NCI-H2081 treated with DMSO at 0.1 percent for 48 hours (cell line): ENCODE measurements at places on chromosomes 12 and 14.

DNA sequence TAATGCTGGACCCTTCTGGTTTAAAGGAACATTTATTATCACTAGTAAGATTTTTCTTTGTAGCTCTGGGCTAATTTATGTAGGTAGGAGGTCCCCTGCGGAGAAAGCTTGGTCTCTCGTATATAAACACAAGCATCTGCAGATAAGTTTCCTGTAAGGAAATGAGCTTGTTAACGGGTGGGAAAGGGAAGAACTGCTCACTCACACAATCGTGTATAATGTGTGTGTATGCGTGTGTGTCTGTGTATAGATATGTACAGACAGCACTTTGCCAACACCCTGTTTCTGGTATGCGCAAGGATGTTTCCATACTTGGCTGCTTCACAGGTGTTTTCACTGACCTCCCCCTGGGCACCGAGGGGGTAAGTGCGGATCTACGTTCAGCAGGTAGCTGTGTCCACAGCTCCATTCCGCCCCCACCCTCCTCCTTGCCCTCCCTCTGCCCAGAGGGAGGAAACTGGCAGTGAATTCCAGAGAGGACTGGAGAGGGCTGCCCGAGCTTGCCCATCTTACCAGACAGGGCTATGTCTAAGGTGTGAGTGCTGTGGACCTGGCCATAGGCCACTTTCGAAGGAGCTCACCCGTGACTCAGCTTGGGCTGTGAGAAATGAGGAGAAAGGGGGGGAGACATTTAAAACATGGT is 65.2 kb downstream of the NINJ2 start:
- no peak for DNase-seq

DNA sequence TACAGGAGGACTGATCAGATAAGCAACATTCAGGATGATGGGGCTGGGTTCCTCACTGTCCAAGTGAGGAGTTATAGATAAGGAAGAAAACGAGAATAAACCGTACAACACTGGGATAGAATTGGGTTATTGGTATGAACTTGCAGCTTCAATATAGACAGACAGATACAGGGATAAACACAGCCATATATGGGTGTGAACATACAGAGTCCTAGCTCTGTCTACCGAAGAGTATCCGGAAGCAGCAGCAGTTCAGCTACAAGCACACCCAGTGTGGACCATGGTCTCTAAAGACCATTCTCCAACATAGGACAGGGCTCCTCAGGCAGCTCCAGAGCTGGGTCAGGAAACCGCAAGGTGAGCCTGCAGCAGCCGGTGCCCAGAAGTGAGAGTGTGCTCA is 40.8 kb downstream of the CDC42BPB start:
- no peak for DNase-seq

GRCh38 chr14:59239022-59239421 is 50.6 kb downstream of the DAAM1 start:
- DNase-seq, result peak; percentile 33

DNA sequence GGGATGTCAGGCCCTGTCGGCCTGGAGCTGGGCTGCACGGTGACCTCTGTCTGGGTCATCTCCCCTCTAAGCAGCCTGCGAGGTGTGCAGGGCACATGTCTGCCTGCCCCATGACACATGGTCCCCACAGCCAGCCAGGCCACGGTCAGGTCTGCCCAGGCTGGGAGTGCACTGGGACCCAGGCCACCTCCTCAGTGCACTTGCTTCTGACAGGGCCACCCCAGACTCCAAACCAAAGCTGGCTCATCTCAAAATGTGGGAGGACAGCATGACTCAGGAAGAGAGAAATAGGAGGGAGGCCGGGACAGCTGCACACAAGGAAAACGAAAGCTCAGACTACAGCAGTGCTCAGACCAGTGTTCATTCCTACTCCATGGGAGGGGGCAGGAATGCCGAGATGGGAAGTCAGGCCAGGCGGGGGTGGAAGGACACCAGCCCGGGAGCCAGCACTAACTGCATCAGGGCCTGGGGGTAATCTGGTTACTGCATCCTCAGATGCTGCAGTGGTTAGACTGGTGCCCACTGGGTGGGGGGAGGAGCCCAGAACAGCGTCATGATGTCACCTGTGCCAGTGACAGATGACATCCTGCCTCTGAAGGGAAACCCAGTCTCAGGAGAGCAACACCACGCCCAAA is 4.0 kb downstream of the P2RX2 start:
- no peak for DNase-seq

GRCh38 chr12:3651585-3652424 is 101.1 kb downstream of the CRACR2A start:
- DNase-seq, result no peak

DNA sequence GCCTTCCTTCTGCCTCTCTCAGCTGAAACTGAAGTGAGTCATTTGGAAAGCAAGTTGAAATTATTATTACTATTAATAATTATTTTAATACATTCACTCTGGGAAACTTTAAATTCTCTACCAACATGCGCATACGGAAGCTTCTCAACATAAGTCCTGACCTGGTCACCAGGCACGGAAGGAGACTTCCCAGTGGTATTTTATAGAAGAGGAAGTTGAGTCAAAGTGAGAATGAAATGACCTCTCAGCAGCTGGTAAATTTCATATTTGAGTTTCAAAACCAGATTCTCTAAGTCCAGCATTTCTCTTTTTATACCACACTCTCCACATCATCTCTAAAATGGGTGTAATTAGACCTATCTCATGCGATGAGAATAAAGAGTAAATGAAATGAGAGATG is 747.4 kb downstream of the VRK1 start:
- no peak for DNase-seq

GRCh38 chr12:111445726-111446581 is 40.2 kb downstream of the SH2B3 start:
- DNase-seq, result no peak

GRCh38 chr14:22598099-22598895 is at the start of gene ABHD4:
ABHD4 (plus strand) TSS chr14:22598300; CDS start chr14:22598307, 7 bp downstream.
- DNase-seq, result no peak

DNA sequence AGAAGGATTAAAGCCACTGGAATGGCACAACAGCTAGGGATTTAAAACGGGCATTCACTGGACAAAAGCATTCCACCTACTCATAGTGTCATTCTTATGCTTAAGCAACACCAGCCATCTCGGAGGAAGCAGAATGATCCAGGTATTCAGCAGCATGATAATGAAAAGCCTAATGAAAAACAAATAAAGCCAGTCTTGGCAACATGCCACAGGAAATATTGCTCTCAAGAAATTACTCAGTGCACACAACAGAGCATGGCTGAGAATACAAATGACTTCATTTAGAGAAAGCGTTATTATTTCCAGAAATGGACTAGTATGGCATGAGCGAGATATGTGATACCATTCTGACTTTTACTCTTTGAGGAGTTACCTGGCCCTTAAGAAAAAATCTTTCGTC is 442.2 kb downstream of the APAF1 start:
- peak; percentile 22 for DNase-seq

GRCh38 chr12:10135126-10135525 is 5.1 kb upstream of the CLEC7A start:
- no peak for DNase-seq

- no peak for DNase-seq
Observed at GRCh38 chr12:68158432-68158831, 1.1 kb downstream of the IFNG start.

DNA sequence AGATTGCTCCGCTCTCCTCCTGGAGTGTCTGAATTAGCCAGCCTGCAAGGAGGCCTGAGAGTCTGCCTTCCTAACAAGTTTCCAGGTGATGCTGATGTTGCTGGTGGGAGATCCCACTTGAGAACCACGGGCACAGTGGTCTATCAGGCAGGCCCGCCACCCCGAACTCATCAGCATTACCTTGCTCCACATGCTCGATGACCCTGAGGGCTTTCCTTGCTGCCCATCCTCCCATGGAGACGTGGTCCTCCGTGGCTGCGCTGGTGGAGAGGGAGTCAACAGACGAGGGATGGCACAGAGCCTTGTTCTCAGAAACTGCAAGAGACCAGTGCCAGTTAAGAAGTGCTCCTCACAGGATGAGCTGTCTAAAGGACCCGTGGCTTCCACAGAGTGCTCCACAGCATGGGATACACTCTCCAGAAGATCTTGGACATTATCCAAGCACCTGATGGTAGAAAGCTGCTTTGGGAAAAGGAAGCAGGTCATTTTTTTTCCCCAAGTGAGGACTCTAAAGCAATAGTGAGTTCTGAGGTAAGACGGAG is 18.3 kb downstream of the HAL start:
- no peak for DNase-seq

DNA sequence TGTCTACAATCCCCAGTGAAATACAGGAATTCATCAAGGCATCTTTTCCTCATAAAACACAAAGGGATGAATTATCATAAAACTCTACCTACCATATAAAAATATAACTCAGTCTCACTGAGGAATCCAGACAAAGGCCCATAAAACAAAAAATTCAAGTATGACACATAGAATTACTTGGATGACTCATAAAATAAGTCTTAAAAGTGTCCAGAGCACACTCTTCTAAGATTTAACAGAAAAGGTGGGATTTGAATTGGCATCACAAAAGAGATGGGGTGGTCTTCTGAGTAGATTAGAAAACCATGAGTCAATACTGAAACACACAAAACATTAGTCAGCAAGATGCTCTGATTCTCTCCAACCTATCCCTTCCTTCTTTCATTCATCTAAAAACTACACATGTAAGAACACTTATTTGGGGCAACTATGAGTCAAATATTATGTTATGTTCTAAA is 202.7 kb upstream of the GARIN6 start:
- no peak for DNase-seq

GRCh38 chr12:27331291-27331926 is 1.2 kb upstream of the BMAL2 start:
- no peak for DNase-seq

DNA sequence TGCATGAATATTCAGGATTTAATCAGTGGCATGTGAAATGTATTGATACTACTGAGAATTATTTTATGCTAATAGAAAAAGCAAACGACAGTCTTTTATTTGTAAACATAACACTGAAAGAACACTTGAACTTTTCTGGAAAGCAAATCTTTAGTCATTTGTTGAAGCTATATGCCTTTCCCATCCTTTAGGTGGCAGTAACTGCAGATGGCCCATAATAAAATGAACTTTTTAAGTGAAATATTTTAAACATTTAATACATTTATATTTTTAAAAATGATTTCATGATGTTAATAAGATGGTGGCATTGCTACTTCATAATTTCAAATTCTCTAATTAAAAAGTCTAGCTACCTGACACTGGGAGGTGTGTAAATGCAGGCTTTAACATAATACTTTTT is 13.9 kb upstream of the KRR1 start:
- no peak for DNase-seq

DNA sequence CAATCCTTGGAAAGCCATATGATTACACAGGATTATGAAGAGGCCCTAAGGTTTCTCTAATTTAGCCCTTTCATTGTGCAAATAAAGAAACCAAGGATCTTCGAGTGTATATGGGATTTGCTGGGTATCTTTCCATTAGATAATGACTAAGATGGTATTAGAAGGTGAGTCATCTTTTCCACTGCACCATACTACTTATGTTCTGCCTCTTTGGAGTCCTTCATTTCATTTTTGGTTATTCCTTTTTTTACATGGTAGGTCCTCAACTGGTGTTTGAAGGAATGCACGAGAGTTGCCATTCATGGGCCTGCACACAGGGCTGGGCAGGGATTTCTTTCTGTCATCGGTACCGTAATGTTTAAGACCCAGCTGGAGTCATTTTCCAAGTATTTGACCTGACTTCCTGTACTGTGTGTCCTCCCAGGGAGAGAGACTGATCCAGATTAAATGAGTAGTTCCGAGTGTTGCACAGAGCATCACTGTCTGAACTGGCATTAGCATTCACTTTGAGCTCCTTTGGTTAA is 85.7 kb downstream of the BORCS5 start:
- no peak for DNase-seq

- no peak for DNase-seq
Observed at GRCh38 chr12:16581416-16581815, 24.5 kb downstream of the LMO3 start.

DNA sequence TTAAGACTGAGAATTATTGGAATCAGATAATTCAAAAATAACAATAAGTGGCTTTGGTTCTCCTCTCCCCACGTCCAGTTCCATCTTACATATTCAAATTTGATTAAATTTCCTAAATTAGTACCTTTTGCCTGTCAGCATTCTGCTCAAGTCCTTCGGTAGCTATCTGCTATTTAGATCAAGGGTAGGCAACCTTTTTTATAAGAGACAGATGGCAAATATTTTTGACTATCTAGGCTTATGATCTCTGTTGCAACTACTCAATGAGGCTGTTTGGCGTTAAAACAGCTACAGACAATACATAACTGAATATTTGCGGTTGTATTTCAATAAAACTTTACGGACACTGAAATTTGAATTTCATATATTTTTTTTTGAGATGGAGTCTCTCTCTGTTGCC is 21.7 kb downstream of the L2HGDH start:
- DNase-seq, result no peak

GRCh38 chr12:22356231-22356630 is 21.7 kb upstream of the ST8SIA1 start:
- no peak for DNase-seq

DNA sequence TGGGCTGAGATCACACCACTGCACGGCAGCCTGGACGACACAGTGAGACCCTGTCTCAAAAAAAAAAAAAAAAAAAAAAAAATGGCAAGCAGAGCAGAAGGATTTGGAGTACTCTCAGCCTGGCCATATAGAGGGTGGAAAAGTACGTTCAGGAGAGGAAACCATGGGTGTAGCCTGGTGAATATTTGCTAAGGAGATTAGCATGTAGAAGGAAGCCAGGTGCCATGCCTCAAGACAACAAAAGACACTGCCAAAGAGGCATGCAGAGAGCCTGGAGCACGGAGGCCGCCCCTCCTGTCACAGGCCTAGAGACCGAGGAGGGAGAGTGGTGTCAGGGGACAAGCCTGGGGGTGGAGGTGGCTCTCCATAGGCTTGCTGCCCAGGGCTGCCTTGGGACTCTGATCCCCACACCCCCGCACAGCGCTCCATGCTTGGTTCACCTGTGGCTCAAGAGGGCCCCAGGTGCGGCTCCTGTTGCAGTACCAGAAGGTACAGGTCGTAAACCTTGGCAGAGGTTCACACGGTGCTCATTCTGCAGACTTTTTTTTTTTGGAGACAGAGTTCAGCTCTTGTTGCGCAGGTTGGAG is 27.9 kb upstream of the DEGS2 start:
- no peak for DNase-seq

DNA sequence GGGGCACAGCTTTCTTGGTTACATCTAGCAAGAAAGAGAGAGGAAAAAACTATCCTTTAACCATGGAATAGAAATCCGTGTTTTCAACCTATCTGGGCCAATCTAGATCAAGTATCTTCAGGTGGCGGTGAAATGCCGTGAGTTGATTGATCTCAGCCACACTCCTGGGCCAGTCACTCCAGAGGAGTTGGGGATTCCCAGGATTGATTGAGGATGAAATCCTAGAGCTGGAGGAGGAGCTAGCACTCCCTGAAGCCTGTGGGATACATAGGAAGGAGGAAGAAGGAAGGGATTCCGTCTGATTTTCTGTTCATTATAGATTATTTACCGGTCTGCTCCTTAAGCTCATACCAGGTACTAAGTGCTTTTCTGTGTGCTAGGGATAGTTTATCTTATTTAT is 106.3 kb upstream of the ARID2 start:
- DNase-seq, result no peak

GRCh38 chr12:125276567-125276966 is 211.3 kb downstream of the AACS start:
- no peak for DNase-seq

- no peak for DNase-seq
Observed at GRCh38 chr12:59484575-59484974, 111.3 kb upstream of the SLC16A7 start.

- DNase-seq, result peak; percentile 22
Observed at GRCh38 chr14:69460093-69460701, 24.3 kb upstream of the PLEKHD1 start.

GRCh38 chr12:57145460-57146059 is 1.9 kb downstream of the LRP1-AS start:
- DNase-seq, result no peak
